Activated CD8-positive, alpha-beta memory T cell treated with anti-CD3 and anti-CD28 coated beads for 48 hours (primary cell): ENCODE measurements at places on chromosomes 16 and 17.

- no peak for DNase-seq
Observed at GRCh38 chr17:66441101-66441661, 138.8 kb downstream of the PRKCA start.

DNA sequence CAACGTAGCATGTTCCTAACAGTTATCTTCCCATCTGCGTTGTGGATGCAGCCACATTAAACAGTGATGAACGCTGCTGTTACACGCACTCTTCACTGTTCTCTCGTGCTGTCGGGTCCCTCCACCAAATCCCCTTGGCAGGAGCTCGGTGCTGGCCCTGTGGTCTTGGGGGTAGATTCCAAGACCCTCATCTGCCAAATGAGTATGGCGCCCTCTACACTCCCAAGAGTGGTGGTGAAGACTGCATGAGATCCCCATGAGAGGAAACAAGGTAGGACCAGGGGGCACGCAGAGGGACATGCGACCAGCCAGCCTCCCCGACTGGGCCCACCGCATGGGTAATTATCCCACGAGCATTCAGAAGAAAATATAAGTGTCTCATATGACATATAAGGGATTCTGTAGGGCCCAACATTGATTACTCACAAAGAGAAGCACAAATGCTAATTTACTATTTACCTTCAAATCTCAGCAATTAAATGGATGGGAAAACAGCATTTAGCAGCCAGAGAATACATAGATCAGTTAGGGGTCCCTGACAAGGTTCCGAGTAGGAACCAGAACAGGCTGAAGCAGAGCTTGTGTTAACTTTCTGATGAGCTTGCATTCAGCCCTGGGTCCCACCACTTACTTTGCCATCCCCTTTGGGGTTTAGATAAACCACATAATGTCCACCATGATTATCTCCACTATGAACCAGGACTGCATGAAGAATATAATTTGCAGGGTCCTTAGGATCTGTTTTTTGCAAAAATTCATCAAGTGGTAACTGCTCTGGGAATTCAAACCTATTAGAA lies 23.8 kb downstream of the LITAFD start:
- DNase-seq: no peak

GRCh38 chr17:72852277-72852938 lies 240.1 kb downstream of the SLC39A11 start:
- no peak for DNase-seq

DNA sequence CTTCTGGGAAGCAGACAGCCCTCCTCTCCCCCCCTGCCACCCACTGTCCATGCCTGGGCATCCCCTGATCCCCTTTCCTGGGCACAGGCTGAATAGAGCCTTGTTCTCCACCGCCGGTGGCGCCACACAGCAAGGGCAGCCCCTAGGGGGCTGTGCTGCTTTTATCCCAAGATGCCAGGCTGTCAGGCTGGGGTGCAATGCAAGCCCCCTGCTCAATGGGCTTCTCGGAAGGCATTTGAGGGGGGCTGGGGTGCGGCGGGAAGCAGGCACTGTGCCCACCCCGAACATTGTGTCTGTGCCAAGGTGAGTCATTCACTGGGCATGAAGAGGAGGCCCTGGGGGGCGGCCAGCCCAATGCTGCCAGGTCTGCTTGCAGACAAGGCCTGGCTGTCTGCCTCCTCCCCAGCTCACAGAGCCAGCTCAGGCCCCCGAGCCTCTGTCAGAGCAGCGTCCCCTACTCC lies 1.5 kb upstream of the GFAP start:
- DNase-seq: no peak

DNA sequence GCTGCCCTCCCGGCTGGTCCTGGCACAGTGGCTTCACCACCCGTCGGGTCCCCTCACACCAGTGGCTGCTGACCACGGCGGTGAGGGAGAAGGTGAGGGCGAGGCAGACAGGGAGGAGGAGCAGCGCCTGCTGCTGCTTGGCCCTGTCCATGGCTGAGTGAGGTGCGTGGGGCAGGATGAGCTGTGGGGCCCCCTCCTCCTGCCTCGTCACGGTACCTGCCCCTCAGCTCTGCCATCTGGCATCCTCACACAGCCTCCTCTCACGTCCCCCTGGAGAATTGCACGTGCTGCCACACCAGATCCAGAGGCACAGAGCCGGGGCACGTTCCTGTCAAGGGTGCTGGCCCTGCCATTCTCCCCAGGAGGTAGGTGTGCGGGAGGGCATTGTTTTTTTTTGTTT lies at the start of gene GSG1L2:
GSG1L2 (minus strand) TSS at position 159 of the 400 bp plus-strand sequence; CDS start at position 151, 8 bp downstream.
- DNase-seq: no peak

DNA sequence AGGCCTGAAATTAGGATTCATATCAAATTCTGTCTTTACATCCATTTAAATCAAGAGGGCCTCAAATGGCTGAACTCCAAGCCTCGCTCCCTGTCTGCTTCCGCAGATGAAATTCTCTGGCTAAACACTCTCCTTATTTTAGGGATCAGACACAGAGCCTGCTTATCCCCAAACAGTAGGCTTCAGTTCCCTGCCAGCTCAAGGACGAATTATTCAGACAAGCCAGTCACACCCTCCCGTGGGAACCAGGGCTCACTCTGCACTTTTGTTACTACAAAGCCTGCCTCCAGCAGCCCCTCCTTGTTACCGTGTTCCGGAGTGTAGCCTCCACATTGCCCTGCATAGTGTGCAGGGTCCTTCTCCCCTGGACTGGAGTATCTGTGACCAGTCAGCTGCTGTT lies 46.6 kb upstream of the LCMT1 start:
- no peak for DNase-seq

GRCh38 chr17:5068236-5068635 lies 10.0 kb upstream of the ZFP3 start:
- no peak for DNase-seq

DNA sequence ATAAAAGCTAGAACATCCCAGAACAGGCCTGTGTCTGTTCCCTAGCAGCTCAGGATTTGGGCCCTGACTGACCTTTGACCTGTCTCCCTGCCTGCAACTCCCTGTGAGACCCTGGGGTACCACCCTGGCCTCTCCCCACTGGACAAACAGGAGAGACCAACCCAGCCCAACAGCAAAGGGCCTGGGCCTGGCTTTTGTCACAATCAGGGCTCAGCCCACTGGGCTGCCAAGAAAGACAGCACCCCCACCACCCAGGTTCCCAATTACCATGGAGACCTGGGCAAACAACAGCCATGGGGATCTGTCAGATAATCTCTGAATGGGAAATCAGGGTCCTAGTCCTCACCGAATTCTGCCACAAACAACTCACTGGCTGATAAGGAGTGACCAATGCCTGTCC lies 11.1 kb downstream of the PLLP start:
- no peak for DNase-seq

DNA sequence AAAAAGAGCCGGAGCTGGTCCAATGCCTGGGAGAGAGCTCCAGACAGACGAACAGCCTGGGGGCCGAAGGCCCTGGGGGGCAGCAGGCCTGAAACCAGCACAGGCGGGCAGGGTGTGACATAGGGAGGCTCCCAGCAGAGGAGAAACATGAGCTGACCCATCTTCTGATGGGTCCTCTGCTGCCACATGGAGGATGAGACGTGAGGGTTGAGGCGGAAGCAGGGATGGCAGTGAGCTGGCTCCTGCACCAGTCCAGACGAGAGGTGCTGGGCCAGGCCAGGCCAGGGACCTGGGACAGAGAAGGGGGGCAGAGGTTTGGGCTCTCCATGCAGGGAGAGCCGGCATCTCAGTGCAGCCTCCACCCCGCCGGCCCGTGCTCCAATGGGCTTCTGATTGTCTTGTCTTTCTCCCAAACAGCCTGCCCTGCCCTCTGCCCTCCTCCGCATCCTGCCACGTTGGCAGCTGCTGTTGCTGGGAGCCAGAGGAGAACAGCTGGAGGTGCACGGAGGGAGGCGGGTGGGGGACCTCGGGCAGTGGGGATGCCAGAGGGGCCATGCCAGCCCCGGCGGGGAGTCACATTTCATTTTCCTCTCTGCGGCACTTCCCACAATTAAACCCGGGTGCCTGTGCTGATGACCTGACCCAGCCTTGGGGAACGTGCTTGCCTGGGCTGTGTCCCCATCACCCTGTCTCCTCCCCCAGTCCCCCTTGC lies 139.1 kb upstream of the GSE1 start:
- DNase-seq: no peak

DNA sequence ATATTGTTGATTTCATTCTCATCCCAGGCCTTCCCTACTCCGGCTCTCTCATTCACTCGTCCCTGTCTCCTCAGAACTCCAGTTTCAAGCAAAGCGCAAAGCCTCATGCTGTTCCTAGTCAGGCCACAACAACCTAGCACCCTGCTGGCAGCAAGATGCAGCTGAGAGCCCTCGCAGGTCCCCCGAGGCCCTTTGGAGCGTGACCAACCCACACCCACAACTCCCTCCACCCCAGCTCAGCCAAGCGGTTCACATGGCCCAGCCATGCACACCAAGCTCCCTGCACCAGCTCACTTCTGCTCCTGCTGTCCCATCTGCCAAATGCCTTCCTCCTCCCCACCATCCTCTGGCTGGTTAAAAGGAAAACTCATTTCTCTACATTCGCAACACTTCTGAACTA lies 195.8 kb downstream of the IRX5 start:
- no peak for DNase-seq

GRCh38 chr16:31458073-31458843 lies 1.0 kb upstream of the ARMC5 start:
- peak; percentile 27 for DNase-seq

DNA sequence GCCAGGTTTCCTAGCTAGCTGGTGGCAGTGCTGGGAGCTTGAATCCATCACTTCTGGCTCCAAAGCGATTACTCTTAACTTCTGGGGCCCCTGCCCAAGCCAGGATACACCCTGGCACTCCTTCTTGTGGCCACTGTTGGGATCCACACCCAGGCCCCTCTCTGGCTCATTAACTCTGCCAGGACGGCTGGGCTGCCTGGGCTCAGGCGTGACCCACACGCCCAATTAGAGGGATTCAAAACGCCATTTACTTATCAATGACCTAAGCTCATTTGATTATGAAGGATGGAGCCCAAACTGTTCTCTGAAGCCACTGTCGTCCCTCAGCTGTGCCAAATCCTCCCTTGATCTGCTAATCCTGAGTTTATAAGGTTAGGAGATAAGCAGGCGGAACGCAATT lies 79.7 kb upstream of the BRD7 start:
- no peak for DNase-seq

DNA sequence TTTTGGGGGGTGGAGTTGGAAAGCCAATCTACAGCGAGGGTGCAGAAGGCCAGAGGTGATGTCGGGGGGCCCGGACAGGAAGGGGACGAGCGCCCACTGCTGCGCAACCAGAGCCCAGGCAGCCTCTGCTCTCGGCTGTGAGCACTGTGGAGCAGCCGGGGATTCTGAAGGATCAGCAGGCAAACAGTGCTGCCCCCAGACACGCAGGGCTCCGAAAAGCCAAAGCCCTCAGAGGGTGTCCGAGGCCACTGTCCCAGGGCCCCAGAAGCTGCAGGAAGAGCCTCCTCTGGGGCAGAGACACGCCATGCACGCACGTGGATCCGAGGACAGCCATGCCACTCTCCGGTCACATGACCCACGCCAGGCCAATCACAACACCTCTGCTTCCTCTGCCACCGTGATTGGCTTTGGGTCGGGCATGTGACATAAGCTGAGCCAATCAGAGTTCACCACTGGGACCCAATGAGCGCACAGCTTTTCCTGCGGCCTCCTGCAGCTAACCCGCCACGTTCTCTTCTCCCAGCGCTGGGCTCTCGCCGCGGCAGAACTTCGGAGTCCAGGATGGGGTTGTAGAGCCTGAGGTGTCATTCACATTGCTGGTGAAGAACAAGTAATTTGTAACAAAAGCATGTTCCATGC lies 40.7 kb downstream of the ACTG1 start:
- DNase-seq: no peak

GRCh38 chr17:10216213-10216938 lies 18.0 kb upstream of the GAS7 start:
- DNase-seq: no peak

- DNase-seq: no peak
Observed at GRCh38 chr17:7439462-7440112, at the start of gene FGF11. TSS of gene FGF11 (plus strand) at chr17:7439512. CDS start at chr17:7439621, 109 bp downstream.
